Osteoblast (primary cell): ENCODE measurements at places on chromosomes 6 and 20.

DNA sequence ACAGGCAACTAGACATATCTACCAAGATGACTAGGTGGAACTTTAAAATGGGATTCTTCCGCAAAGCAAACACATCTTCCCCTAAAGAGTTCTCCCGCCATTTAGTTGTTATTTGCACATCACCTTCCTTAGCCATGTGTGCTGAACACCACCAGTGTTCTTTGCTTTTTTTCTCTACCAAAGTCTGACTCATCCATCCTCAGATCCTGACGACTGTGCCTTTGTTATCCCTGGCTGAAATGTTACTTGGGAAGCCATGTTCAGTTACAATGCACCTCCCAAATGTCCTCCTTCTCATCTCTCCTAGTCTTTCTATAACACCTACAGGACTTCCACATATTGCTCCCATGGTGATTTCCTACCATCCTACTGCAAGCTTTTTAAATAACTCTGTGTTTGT lies 593.5 kb upstream of the ARID1B start:
- DNase-seq: no peak

GRCh38 chr6:62286470-62286843 lies 432 bp upstream of the KHDRBS2 start:
- no peak for DNase-seq

DNA sequence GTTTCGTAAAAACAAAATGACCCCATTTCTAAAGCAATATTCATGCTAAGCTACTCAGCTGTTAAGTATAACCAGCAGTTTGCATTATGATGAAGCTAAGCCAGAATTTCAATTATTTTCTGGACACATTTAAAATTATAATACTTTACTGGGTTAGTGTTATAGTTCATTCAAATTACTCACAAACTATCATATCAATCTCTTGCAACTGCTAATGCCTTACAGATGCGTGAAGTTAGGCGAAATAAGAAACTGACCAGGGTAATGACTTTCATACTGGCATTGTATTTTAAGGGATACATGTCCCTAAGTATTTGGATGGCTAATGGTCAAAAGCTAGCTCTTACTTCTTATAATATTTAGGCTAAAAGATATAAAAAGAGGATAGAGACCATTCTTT lies 249.6 kb downstream of the TSHZ2 start:
- DNase-seq: no peak

- no peak for DNase-seq
Observed at GRCh38 chr6:47512872-47513271, 35.3 kb downstream of the CD2AP start.

GRCh38 chr6:155084431-155085123 lies 89.5 kb downstream of the TIAM2 start:
- DNase-seq: no peak

GRCh38 chr6:7424967-7425807 lies 35.6 kb downstream of the RIOK1 start:
- DNase-seq: peak; percentile 94

DNA sequence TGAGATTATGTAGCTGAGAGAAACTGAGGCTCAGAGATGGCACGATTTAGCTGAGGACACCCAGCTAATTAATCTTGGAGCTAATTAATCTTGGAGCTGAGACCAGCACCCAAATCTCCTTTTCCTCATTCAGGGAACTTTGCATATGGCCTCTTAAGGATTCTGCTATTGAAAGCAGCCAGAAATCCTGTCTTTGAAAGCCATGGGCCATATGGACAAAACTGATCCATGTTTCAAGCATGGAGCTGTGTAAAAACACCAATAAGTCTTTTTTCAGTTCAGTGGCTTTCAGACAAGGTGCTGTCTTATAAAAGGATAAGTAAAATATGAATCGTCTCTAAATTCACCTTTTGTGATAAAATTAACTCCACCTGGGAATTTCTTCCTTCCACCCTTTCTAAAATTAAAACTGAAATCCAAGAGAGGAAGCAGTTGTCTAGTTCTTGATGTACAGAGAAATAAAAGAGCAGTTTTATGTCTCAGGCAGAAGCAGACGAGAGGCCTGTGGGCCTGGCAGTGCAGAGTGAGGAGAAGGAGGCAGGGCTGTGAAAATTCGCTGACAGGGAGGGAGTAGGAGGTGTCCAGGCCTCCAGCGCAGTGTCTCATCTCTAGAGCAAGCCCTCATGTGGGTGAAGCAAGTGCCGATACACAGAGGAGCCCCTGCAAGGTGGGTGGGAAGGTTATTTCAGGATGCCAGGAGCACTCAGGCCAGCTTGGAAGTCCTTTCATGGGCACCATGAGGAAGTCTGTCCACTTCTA lies 266.9 kb downstream of the UST start:
- peak; percentile 42 for DNase-seq

GRCh38 chr6:170537329-170537728 lies 15.8 kb downstream of the PSMB1 start:
- DNase-seq: no peak

DNA sequence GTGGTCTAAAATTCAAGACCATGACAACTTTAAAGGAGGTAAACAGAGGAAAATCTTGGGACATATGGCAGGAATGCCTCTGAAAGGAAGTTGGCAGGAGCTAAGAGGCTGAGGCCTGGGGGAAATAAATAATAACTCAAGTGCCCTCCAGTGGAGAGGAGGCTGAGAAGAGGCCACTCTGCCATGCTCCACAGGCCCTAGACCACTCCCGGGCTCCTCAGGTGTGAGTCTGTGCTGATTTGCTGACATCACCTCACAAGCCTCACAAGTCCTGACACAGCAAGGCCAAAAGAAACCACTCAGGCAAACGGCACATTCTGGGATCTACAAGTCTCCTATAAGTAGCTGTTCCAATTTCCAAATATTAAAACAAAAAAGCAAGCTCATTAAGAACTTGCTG lies 91.0 kb upstream of the RIPOR2 start:
- no peak for DNase-seq

GRCh38 chr6:89273816-89274215 lies 41.3 kb downstream of the GABRR2 start:
- peak; percentile 48 for DNase-seq

DNA sequence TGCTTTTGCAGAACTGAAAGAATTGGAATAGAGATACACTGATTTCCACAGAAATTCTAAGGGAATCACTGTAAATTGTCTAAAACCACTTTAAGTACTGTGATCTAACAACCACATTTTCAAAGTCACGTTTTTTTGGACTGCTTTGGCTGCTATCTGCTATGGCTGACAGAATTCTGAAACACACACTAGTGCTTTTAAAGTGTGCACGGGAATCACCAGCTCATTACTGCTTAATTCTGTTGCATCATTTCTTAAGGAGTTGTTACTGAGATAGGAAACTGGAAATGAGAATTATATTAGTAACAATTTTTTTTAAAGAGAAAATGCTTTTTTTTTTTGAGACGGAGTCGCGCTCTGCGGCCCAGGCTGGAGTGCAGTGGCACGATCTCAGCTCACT lies 716.5 kb upstream of the NRSN1 start:
- no peak for DNase-seq

GRCh38 chr6:25413207-25413905 lies 134.2 kb downstream of the CARMIL1 start:
- DNase-seq: peak; percentile 26

- DNase-seq: no peak
Observed at GRCh38 chr6:72976484-72976883, 248.8 kb downstream of the KHDC1L start.

GRCh38 chr6:38876475-38876874 lies 161.4 kb downstream of the DNAH8 start:
- DNase-seq: no peak

DNA sequence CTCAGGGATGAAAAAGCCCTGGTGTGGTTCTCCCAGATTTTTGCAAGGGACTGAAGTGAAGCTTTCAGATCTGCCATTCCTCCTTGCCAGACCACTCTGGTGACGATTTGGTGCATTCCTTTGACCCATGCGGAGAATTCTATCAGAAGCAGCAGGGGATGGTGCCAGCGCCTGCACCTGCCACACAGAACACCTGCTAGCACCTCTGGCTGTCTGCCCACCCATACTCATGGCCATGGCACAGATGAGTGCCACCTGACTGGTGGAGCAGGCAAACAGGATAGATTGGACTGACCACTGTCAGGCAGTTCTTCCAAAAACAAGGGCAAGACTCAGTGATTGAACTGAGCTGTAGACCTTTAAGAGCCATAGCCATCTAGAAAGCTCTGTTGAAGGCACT lies 107.1 kb downstream of the CDYL start:
- DNase-seq: no peak

GRCh38 chr6:35415065-35415891 lies 36.9 kb upstream of the FANCE start:
- peak; percentile 94 for DNase-seq

- peak; percentile 85 for DNase-seq
Observed at GRCh38 chr20:45934046-45934585, 367 bp upstream of the PCIF1 start.

DNA sequence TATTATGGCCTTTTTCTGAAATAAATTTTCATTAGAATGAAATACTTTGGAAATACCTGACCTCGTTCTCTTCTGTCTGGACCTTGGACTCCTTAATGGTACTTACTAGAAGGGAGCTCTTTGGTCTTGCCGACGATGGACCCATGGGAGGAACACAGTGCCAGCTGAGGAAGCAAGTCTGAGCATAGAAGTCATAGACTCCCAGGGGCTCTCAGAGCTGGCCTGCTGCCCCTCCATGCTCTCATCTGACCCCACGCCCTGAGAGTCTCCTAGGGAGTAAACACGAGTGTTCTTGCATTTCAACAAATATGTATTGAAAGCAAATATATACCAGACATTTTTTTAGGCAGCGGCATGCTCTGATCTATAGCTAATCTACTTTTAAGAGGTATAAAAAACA lies 87.8 kb downstream of the PLEKHG1 start:
- no peak for DNase-seq

- DNase-seq: peak; percentile 80
Observed at GRCh38 chr6:139161169-139161568, 26.3 kb downstream of the HECA start.

DNA sequence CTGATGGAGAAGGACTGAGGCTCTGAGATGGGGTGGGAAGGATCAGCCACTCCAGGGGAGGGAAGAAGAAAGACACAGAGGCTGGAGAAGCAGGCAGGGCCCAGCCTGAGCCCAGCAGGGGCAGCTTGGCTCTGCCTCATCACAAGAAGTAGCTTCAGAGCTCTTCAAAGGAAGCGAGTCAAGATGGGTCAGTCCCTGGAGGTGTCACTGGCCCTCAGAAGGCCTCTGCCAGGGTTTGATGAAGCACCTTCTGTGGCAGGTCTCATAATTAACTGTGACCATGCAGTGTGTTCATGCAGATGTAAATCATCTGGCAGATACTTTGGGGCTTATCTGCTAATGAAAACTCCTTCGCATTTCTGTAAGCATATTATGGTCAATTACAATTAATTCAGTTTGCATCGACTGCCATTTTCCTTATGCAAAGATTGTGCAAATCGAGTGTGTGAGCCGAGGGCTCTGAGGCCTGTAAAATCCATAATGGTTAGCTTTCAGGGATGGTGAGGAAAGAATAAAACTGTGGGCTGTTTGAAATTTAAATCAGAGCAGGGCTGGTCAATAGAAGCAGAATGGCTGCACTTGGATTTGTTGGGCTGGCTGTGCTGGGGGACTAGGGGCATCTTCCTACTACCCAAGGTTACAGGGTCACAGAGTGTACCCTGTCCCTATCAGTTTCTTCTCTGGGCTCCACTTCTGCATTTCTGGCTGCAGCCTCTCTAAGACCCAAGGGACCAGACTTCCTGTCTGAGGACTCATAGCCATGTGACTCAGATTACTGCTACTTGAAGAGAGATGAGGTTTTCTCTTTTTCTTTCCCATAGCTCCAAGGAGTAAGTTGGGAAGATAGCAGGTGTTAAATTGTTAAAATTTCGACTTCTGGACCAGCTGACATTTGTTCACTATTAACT lies 376.6 kb downstream of the DHX35 start:
- no peak for DNase-seq
